ENCODE measurements at places on chromosomes 1 and 21. TPM values are rescaled to one million over a fixed set of nuclear protein-coding genes. Genes with fewer than 3 reads are reported as not detected.

Gene PEX11B
- 28.0 TPM for total RNA-seq

Gene TMPRSS15
- total RNA-seq = not detected

Gene PPIAL4G
- not detected for total RNA-seq

Gene ATXN7L2
- 4.0 TPM for total RNA-seq

Gene HLX
- total RNA-seq = 43.8 TPM

Gene KRTAP19-1
- total RNA-seq = not detected

Gene FCRL2
- total RNA-seq = not detected

Gene SYNC
- total RNA-seq = 19.5 TPM

Gene CELA3A
- not detected for total RNA-seq

Gene ZNF648
- total RNA-seq = not detected

Gene TMPRSS3
- not detected for total RNA-seq

Gene S100A7
- total RNA-seq = not detected

Gene FAM110D
- not detected for total RNA-seq

Gene C1orf210
- not detected for total RNA-seq

Gene ERICH3
- not detected for total RNA-seq

All from myometrial cell (primary cell).